ENCODE measurements at places on chromosomes 12 and 14. TPM values are rescaled to one million over a fixed set of nuclear protein-coding genes. Genes with fewer than 3 reads are reported as not detected.

DNA sequence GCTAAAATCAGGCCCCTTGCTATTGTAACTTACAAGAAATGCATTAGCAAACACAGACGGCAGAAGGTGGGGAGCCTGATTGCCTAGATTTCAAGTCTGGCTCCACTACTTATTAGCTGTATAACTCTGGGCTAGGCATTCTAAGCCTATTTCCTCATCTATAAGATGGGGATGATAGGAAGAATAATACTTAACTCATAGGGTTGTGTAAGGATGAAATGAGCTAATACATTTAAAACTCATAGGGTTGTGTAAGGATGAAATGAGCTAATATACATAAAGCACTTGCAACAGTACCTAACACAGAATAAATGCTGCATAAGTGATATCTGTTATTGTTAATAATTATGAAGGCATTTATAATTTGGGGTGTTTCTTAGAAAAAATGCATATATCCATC lies 60.1 kb upstream of the DIO2 start:
- no peaks in the 10 kb centered on the region for H3K27me3 ChIP-seq
- DNase-seq = no peak
- no peak overlapping the region for H3K27ac ChIP-seq
- no peaks in the 10 kb centered on the region for H3K36me3 ChIP-seq

- no peaks in the 10 kb centered on the region for H3K4me1 ChIP-seq
- DNase-seq = no peak
- H3K4me3 ChIP-seq = no peak overlapping the region
- H3K36me3 ChIP-seq = no peaks in the 10 kb centered on the region
- H3K27ac ChIP-seq = no peak overlapping the region
- no peaks in the 10 kb centered on the region for H3K27me3 ChIP-seq
Observed at GRCh38 chr12:43812926-43813325, 6.8 kb upstream of the TWF1 start.

Gene ACOT6
- total RNA-seq = not detected

Gene RAD9B
- total RNA-seq = 0.23 TPM

- no peak for DNase-seq
- H3K27ac ChIP-seq = no peak overlapping the region
- no peak overlapping the region for H3K4me3 ChIP-seq
- H3K4me1 ChIP-seq = peaks cover 4% of the 10 kb centered on the region
- no peaks in the 10 kb centered on the region for H3K36me3 ChIP-seq
Observed at GRCh38 chr12:93745286-93745685, 68.1 kb downstream of the CRADD start.

- H3K27me3 ChIP-seq = no peaks in the 10 kb centered on the region
- no peak overlapping the region for H3K4me3 ChIP-seq
- DNase-seq = no peak
- no peaks in the 10 kb centered on the region for H3K4me1 ChIP-seq
- peaks cover 56% of the 10 kb centered on the region for H3K36me3 ChIP-seq
Observed at GRCh38 chr12:48773686-48774085, 15.2 kb downstream of the ADCY6 start.

Gene SLC38A4
- 6.0 TPM for total RNA-seq

Gene C12orf56
- not detected for total RNA-seq

DNA sequence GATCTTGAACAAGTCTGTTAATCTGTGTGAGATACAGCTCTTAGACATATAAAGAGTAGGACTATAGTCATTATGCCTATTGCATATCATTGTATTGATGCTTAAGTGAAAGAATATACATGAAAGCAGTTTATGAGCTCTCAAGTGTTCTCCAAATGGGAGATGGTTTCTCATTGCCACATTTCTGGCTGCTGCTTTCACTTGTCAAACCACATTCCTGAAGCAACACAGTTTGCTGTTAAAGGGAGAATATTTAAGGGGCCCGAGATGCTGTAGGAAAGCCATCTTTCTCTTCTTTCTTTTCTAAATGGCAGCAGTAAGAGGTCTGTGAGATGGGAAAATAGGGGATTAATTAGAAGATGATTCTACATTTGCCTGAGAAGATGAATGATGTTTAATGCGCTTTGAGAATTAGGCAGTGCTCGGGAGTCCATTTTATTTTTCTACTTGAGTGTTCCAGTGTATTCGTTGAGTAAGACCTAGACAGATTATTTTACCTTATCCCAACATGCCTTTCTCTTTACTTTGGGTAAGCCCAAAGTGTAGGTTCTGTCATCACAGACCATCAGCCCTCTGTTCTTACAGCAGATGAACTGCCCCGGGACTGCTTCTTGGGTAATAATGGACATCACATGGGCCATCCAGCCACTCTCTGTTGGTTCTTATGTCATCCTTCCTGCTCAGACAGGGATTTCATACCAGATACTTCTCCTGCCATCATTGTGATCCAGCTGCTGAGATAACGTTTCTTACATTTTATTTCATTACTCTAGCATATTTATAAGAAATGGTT lies 35.6 kb downstream of the ANO4 start:
- peaks cover 3% of the 10 kb centered on the region for H3K27me3 ChIP-seq
- H3K4me3 ChIP-seq = no peak overlapping the region
- H3K4me1 ChIP-seq = no peaks in the 10 kb centered on the region
- DNase-seq = no peak
- H3K36me3 ChIP-seq = no peaks in the 10 kb centered on the region
- H3K27ac ChIP-seq = no peak overlapping the region

Gene COCH
- 28.5 TPM for total RNA-seq

DNA sequence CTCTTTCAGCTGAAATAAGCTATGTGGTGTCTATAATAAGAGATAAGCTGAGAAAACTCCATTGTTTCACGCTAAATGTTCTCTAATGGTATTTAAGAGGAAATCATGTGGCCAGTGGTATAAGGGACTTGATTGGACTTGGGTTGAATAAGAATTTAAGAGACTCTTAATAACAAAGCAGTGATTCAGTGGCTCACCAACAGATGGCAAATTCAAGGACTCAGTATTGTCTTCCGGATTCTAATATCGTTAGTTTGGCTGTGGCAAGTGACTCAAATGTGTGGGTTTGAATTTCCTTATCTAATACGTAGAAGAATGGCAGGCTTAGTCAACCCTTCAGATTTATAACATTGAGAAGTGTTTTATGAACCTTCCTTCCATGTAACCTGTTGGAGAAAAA lies 49.1 kb upstream of the KCNH3 start:
- no peaks in the 10 kb centered on the region for H3K27me3 ChIP-seq
- H3K4me1 ChIP-seq = no peaks in the 10 kb centered on the region
- H3K27ac ChIP-seq = no peak overlapping the region
- DNase-seq = no peak

- H3K4me1 ChIP-seq = no peaks in the 10 kb centered on the region
- DNase-seq = no peak
- no peaks in the 10 kb centered on the region for H3K36me3 ChIP-seq
- no peaks in the 10 kb centered on the region for H3K27me3 ChIP-seq
Observed at GRCh38 chr12:40959041-40959440, 229.1 kb upstream of the PDZRN4 start.

Gene SERPINA3
- 3,123 TPM for total RNA-seq

Gene RND1
- total RNA-seq = 0.74 TPM

- DNase-seq = no peak
- no peaks in the 10 kb centered on the region for H3K27me3 ChIP-seq
- no peaks in the 10 kb centered on the region for H3K4me1 ChIP-seq
Observed at GRCh38 chr14:100398044-100398443, 74.9 kb downstream of the SLC25A47 start.

Gene RNASE1
- total RNA-seq = 347 TPM

DNA sequence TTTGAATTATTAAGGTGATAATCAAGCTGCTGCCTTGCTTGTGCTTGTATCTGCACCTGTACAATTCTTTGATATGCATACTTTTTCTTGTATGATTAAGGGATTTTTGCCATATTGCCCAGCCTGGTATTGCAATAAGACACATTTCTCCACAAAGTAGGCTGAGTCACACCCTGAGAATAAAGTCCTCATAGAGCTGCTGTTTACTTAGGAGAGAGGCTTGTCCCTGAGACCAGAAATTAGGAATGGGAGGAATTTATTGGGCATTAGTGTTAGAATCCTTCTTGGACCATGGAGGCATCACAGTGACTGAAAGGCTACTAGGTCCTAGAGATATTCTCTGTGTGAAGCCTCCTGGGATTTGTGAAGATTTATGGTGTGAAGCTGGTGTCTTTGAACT lies 506.8 kb upstream of the FBXO33 start:
- no peaks in the 10 kb centered on the region for H3K36me3 ChIP-seq
- no peak overlapping the region for H3K4me3 ChIP-seq
- H3K27me3 ChIP-seq = no peaks in the 10 kb centered on the region
- no peaks in the 10 kb centered on the region for H3K4me1 ChIP-seq
- no peak overlapping the region for H3K27ac ChIP-seq

DNA sequence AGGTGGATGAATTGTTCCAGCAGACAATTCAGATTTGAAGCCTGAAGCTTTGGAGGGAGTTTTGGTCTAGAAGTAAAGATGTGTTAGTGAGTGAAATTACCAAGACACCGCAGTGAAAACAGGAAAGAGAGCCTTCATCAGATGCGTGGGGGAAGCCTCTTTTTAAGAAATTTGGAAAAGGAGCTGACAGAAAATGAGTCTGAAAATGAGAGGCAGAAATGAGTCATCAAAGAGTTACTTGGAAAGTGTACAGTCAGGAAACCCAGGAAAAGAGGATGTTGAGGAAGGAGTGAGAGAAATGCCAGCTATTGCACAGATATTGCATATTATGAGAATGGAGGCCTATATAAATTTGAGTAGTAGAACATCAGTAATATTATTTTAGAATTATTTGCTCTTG lies 520.7 kb downstream of the NRXN3 start:
- H3K4me3 ChIP-seq = no peak overlapping the region
- H3K36me3 ChIP-seq = no peaks in the 10 kb centered on the region
- DNase-seq = no peak

- H3K36me3 ChIP-seq = no peaks in the 10 kb centered on the region
- no peak overlapping the region for H3K27ac ChIP-seq
- H3K4me3 ChIP-seq = no peak overlapping the region
- H3K27me3 ChIP-seq = no peaks in the 10 kb centered on the region
- no peak for DNase-seq
- no peaks in the 10 kb centered on the region for H3K4me1 ChIP-seq
Observed at GRCh38 chr14:48914921-48915320, 671.3 kb downstream of the RPS29 start.

DNA sequence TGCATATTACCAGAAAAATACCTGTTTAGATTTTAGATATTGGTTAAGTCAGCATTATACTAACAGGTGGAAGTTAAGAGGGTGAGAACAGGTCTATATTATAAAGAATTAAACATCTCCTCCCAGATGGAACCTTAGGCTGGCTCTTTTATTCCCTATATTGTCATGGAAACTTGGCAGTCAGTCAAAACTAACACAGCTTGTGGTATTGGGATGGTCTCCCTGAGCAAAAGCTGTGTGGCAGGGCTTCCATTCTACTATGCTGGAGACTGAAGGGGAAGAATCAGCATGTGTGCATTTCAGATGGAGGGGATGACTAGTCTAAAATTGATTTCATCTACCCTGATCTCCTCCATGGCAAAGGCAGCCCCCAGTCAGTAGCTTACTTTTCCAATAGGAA lies 66.7 kb downstream of the SMOC1 start:
- H3K27me3 ChIP-seq = no peaks in the 10 kb centered on the region
- no peak for DNase-seq
- H3K4me3 ChIP-seq = no peak overlapping the region
- no peaks in the 10 kb centered on the region for H3K36me3 ChIP-seq

DNA sequence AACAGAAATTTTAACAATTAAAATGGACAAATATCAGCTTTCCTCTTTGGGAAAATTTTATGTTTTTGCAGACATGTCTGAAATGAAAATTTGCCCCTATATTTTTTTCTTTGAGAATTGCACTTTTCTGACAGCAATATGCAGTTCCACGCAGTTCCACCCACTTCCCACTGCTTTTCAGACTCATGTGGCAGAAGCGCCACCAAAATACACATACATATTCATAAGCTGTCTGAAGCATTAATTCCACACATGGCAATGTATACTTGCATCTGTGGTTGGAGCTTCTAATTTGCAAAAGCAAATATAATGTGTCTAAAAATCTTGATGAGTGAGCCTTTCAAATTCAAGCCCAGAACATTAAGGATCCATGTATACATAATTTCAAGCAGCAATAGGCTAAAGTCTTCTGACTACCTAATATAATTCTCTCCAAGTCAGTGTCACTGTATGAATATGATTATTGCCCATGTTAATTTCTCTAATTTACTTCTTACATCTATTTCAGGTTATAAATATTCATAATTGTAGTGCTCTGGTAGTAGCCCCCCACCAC lies 129.5 kb downstream of the PRKD1 start:
- DNase-seq = no peak
- H3K27ac ChIP-seq = no peak overlapping the region

DNA sequence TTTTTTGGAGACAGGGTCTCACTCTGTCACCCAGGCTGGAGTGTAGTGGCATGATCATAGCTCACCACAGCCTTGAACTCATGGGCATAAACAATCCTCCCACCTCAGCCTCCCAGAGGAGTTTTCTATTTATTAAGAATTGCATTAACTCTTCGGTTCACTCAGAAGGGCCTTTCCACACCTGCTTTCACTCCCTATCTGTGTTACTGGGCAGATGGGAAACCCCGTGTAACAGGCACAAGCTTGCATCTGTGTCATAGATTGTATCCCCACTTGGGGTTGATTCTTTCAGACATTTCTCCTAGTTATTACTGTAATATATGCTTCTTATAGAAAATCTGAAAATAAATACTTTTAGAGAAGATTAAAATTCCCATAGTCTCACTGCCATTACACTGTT lies 38.7 kb downstream of the STX2 start:
- no peak overlapping the region for H3K27ac ChIP-seq
- DNase-seq = no peak
- no peak overlapping the region for H3K4me3 ChIP-seq
- H3K27me3 ChIP-seq = no peaks in the 10 kb centered on the region
- H3K36me3 ChIP-seq = no peaks in the 10 kb centered on the region

DNA sequence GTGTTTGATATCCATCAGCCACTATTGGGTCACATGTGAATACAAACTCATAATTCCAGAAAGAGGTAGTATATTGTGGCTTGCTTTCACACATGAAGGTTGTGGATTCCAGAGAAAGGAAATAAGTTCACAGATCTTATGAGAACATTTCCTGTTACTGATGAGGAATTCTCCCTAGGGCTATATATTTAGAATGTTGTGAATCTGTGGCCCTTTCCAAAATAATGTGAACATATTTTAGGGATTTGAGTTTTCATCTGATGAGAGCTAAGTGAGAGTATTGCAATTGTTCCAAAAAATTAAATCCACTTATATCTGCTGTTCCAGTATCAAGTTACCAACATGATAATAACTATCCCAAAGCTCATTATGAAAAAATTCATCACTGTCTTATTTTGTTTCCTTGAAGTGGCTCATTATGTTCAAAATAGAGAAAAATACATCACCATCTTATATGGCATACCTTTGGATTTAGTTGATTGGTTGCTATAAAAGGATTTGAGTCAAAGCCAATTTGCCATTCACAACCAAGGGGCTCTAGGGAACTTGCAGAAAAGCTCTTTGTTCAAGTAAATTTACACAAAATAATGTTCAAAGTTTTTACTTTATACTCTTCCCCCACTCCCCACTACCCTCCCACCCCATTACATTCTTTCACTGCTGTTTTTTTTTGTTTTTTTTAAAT lies 76.3 kb downstream of the MYRFL start:
- H3K36me3 ChIP-seq = no peaks in the 10 kb centered on the region
- DNase-seq = no peak
- no peak overlapping the region for H3K27ac ChIP-seq
- no peaks in the 10 kb centered on the region for H3K4me1 ChIP-seq
- no peak overlapping the region for H3K4me3 ChIP-seq

Data from pancreas (tissue), 10 donors.